ENCODE measurements at places on chromosomes 2 and 18. TPM values are rescaled to one million over a fixed set of nuclear protein-coding genes. Genes with fewer than 3 reads are reported as not detected.

GRCh38 chr2:169077674-169078240, 8.4 kb downstream of the DHRS9 start:
- DNase-seq, result no peak

Gene TFCP2L1
- polyA plus RNA-seq, result not detected

Gene TMEM178A
- 1.2 TPM for polyA plus RNA-seq

DNA sequence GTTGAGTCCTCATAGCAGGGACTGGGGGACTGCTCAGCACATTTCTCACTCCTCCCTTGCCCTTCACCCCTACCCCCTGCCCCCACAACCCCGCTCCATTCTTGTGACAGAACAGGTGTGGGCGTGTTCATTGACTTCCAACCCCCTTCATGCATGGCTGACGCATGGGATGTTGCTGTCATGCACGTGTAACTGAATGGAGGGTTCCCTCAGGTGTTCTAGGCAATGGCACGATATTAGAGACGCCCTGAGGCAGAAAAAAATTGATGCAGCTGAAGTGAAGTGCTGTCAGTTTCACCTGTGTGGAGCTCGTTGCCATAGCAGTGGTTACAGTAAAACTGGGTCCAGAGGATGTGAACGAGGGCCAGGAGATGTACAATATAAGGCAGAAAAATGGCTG, 6.5 kb upstream of the THOC1 start:
- DNase-seq, result no peak

Gene PAX8
- 1.2 TPM for polyA plus RNA-seq

DNA sequence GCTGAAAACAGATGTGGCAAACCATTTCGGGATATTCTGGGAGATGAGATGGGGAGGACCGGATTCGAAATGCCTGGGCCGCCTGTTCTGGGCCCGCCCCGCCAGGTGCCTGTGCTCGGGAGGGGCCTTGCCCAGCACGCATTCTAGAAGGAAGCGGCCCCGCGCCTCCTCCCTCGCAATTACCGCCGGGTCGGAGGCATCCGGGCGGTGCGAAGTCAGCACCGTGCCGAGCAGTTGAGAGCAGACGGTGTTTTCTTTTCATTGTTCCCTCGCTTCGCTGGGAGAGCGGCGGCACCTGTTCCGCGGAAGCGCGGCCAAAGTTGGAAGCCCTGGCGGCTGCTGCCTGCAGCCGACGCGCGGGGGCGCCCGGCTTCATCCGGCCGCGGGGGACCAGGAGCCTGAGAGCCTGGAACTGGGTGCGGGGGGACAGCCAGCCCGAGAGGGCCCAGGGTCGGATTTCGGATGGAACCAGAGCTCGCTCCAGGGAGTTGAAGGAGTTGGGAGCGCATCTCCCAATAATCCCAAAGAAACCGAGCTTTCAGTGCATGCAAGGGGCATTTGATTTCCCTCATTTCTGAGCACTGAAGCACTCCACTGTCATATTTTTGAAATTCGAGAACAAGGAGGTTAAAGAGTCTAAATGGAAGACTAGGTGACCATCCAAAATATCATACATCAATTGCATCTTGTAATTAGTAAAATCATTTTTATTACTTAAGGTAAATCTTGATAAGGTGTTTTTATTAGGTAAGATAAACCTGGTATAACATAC, 241.8 kb upstream of the RAB12 start:
- no peak for DNase-seq

DNA sequence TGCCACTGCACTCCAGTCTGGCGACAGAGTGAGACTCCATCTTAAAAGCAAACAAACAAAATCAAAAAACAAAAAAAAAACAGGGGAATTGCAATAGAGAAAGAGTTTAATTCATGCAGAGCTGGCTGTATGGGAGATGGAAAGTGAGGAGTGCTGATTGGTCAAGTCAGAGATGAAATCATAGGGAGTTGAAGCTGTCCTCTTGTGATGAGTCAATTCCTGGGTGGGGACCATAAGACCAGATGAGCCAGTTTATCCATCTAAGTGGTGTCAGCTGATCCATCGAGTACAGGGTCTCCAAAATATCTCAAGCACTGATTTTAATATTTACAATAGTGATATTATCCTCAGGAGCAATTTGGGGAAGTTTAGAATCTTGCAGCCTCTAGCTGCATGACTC, 45.3 kb downstream of the FRZB start:
- no peak for DNase-seq

Data from AG04450 (cell line).